ENCODE measurements at places on chromosomes 5 and 9. TPM values are rescaled to one million over a fixed set of nuclear protein-coding genes. Genes with fewer than 3 reads are reported as not detected.

Gene PCDHB9
- total RNA-seq = not detected

Gene IL12B
- total RNA-seq = not detected

Gene ANKRD31
- 0.48 TPM for total RNA-seq

Gene KCTD16
- 0.33 TPM for total RNA-seq

Gene ZFP37
- 0.90 TPM for total RNA-seq

Gene LPAR1
- total RNA-seq = 8.9 TPM

Gene NOXA1
- total RNA-seq = 22.8 TPM

Gene PDE6A
- total RNA-seq = 0.50 TPM

Gene CER1
- not detected for total RNA-seq

Gene SMIM33
- not detected for total RNA-seq

Gene CCIN
- total RNA-seq = not detected

Gene SNCAIP
- total RNA-seq = not detected

Gene NIM1K
- 0.26 TPM for total RNA-seq

Gene SPINK13
- total RNA-seq = not detected

Gene OBP2B
- not detected for total RNA-seq

Gene PCDH1
- total RNA-seq = 101 TPM

Gene SYNPO
- 1.8 TPM for total RNA-seq

Gene SLC30A5
- 35.2 TPM for total RNA-seq

Gene NPR2
- total RNA-seq = 11.3 TPM

Gene TMEM174
- not detected for total RNA-seq

Gene ECSCR
- total RNA-seq = not detected

Gene SGCD
- total RNA-seq = not detected

Gene SPINK6
- not detected for total RNA-seq

Gene IFNK
- total RNA-seq = not detected

Gene NUTM2G
- total RNA-seq = not detected

Gene ZFP2
- not detected for total RNA-seq

Gene BHMT
- total RNA-seq = not detected

Gene SLC34A1
- total RNA-seq = not detected

Gene STXBP1
- 35.1 TPM for total RNA-seq

Gene TPD52L3
- total RNA-seq = not detected

Gene GKAP1
- 4.8 TPM for total RNA-seq

Gene TAF11L14
- not detected for total RNA-seq

Gene SLC6A18
- not detected for total RNA-seq

Gene PTCD2
- total RNA-seq = 15.5 TPM

Gene MAP1B
- 163 TPM for total RNA-seq

Gene NSG2
- total RNA-seq = not detected

Gene PTRH1
- 32.9 TPM for total RNA-seq

Gene ZNF474
- total RNA-seq = not detected

Gene CCNI2
- 1.2 TPM for total RNA-seq

Gene FABP6
- 5.7 TPM for total RNA-seq

Gene DNAH5
- total RNA-seq = 9.5 TPM

Gene LTC4S
- 9.7 TPM for total RNA-seq

Gene CCDC192
- not detected for total RNA-seq

Gene PCDHGA7
- total RNA-seq = not detected

Gene SPINK4
- not detected for total RNA-seq

Gene CDO1
- not detected for total RNA-seq

Gene PTPRD
- total RNA-seq = not detected

Gene PRRX2
- total RNA-seq = 1.6 TPM

Gene IL7R
- 0.41 TPM for total RNA-seq

Gene MORN5
- not detected for total RNA-seq

Gene PAPPA
- total RNA-seq = 3.9 TPM

Gene CDKN2B
- total RNA-seq = 33.8 TPM

Gene FOXD4L6
- 0.20 TPM for total RNA-seq

Gene EPB41L4B
- total RNA-seq = 5.0 TPM

Gene SH3GL2
- total RNA-seq = not detected

Gene FYB1
- total RNA-seq = 10.5 TPM
